Bone marrow (tissue), 2 donors: ENCODE measurements at places on chromosomes 16 and 17.

DNA sequence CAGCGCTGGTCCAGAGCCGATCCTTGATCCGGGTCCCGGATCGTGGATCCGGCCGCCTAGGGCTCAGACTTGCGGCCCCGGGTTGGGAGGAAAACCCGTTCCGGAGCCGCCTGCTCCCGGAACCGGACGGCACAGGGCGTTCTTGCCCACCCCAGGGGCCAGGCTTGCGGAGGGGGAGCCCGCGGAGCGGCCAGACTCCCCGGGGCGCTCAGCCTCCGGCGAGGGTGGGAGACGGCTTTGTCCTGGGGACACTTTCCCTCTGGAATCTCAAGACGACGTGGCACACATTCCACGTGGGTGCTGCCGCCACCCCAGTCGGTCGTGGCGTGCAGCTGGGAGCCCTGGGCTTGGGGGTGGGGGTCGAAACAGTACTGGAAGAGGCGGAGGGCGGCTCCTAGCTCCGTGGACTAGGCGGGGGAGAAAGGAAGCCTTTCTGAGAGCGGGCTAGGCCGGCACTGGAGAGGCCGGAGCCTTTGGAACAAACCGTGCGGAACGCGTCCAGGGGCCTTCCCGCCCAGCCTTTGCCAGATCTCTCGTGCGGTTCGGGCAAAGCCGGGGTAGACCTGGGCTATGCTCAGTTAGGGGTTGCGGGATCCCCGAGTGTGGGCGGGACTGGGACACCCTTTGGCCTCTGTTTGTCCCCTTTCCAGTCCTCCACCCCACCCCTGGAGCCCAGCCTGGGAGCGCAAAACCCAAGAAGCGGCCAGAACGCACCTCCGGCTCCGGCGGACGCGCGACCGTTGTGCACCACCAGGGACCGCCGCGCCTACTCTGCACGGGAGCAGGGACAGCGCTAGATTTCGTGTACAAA, 26.5 kb downstream of the SREBF1 start:
- DNase-seq = no peak

DNA sequence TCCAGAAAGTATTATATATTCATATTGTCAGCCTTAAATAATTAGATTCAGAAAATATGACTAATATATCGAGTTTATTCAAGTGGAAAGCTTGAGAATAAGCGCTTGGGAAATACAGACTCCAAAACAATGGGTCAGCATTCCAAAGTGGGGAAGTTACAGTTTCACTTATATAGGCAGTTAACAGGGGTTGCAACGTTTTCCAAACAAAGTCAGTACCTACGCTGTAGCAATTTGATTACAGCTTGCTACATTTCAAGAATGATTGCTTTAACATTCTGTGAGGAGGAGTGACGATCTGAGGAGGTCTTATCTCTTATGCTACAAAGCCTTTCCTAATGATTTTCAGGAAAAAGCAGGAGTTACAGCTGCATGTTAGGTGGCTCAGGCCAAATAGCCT, 34.2 kb upstream of the HS3ST3A1 start:
- no peak for DNase-seq

DNA sequence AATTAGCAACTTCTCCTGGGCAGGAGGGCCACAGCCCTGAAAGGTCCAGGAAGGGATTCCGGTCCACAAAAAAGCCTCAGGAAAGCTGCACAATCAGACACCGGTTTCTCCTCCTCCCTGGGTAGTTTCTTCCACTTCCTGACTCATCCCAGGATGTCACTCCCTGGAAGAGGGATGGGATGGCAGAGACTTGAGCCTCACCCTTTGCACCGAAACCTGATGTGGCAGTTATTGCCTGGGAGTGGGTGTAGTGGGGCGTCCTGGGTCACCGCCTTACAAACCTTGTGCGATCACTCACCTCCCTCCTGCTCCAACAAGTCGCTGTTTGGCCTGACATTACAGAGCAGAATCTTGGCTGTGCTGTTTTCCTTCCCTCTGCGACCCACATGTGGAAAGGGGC, 70.8 kb downstream of the LYRM1 start:
- DNase-seq = no peak

GRCh38 chr17:74863420-74864296, 4.0 kb upstream of the GRIN2C start:
- no peak for DNase-seq

DNA sequence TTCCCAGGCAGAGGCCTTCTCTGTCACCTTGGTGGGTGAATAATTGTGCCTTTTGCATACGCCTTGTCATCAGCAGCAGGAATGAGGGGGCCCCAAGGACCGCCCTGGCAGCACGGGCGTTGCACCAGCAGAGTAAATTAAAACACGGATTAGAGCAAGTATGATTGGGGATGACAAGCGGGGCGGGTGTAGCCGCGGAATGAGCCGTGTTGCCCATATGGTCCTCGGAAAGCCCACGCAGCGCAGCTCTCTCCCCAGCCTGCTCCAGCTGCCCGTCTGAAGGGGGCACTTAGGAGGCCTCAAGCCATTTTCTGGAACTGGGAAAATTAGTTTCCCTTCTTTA, 299.4 kb upstream of the IRX3 start:
- DNase-seq = no peak
